ENCODE measurements at places on chromosomes 4 and X. TPM values are rescaled to one million over a fixed set of nuclear protein-coding genes. Genes with fewer than 3 reads are reported as not detected.
A peak's percentile ranks its signal among the peaks of the same experiment; 100 is the strongest.

Gene GAGE12E
- total RNA-seq: not detected

Gene SPIN2A
- 0.81 TPM for total RNA-seq

Gene MND1
- total RNA-seq: 50.0 TPM

Gene HELT
- total RNA-seq: not detected

Gene SLC6A8
- 2.5 TPM for total RNA-seq

Gene PNMA5
- not detected for total RNA-seq

Gene SMIM20
- total RNA-seq: 21.3 TPM

Gene PITX2
- not detected for total RNA-seq

Gene PDLIM3
- total RNA-seq: not detected

Gene MMRN1
- not detected for total RNA-seq

DNA sequence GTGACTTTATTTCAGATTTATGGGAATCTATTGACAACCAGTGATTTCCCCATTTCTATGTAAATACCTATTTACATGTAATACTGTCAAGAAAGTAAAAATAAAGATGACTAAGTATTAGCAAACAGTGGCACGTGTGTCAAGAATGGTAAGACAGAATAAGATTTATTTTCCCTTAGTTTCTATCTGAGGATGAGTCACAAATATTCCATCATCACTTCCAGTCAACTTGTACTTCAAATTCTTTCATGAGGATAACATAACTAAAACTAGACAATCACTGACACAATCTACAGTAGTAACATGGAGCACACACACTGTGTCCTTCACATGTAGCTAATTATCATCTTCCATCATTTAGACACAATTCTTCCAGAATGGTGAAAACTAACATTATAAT is 625.3 kb upstream of the PCDH7 start:
- DNase-seq: no peak

GRCh38 chr4:73895201-73896175 is 26.3 kb downstream of the CXCL1 start:
- DNase-seq: no peak

DNA sequence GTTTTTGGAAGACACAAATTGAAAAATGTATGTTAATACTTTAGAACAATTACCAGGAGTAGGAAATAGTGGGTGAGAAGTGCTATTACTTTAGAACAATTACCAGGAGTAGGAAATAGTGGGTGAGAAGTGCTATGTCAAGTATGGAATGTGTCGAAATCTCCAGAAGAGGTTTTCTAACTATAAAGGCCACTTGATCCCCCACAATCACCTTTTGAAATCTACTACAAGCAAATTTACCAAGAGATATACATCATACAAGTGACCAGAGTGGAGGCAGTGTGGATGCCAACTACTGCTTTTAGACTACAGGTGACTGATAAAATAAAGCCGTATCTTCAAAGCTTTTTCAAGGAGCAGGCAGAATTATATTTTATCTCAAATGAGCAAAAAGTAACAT is 43.1 kb downstream of the MAB21L2 start:
- DNase-seq: no peak

DNA sequence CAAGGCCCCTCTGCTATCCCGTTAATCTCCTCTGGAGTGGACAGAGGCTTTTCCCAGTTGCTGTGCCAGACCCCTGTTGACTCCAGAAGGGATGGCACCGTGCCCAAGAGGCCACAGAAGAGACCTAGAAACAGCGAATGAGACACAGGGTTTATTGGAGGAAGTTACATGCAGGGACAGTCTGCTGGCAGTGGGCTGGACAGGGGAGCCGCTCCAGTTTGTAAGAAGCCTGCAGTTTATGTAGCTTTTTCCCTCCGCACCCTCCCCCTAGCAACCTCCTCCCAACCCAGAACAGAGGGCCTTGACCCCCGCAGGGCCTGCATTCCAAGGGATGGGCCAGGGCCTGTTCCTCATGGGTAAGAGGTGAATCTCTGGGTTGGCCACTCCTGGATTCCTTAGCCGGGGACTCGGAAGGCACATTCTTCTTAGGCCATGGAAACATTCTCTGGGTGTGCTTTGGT is 216.8 kb upstream of the PSAPL1 start:
- no peak for DNase-seq

GRCh38 chrX:38437093-38437492 is 84.7 kb downstream of the OTC start:
- DNase-seq: no peak

DNA sequence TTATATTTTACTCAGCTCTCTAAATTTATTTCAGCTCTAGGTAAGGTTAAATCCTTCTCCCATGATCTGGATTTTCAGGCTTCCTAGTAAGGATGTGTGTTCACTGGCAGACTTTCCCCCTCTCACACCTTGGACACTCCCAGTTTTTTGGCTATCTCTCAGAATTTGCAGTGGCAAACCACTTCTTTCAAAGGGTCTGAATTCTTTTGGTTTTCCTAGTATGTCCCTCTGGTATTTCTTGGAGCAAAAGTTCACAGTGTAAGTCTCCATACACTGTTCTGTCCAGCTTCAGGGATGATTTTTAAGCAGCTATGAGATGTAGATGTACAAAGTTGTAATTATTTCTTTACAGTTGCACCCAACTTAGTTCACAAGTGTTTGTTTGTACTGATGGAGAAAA is 653.8 kb upstream of the GALNT7 start:
- no peak for DNase-seq

- DNase-seq: no peak
Measured at GRCh38 chr4:11546391-11547175, 117.9 kb upstream of the HS3ST1 start.

DNA sequence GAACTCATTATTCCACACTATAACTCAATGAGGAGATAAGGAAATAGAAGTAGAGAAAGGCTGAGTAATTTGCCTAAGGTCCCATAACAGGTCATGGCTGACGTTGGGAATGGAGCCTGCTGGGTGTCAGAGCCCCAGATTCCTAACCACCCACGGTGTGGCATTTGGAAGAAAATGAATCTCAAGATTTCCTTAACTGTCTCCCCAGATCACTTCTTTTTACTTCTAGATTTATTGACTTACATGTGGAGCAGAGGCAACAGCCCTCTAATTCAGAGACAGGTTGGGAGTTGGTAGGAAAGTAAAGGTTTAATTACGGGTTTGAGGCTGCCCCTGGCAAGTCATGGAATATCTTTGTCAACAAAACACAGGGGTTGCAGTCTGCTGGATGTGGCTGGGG is 134.0 kb downstream of the ARHGAP10 start:
- no peak for DNase-seq

DNA sequence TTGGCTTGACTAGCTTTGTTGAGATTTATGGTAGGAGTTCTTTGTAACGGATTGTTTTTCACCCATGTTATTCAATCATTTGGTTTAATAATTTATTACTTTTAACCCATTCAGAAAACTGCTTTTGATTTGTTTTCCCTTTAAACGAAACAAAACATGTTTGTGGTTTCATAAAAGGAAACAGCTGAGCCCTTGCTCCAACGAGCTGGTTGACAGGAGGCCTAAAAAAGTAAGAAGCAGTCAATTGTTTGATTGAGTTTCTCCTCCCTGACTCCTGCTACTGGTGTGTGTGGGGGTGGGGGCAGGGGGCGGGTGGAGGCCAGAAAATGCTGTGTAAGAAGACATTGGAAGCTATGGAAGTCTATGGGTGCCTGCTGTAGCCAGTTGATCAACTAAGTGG is 102.8 kb downstream of the CHRDL1 start:
- DNase-seq: no peak

DNA sequence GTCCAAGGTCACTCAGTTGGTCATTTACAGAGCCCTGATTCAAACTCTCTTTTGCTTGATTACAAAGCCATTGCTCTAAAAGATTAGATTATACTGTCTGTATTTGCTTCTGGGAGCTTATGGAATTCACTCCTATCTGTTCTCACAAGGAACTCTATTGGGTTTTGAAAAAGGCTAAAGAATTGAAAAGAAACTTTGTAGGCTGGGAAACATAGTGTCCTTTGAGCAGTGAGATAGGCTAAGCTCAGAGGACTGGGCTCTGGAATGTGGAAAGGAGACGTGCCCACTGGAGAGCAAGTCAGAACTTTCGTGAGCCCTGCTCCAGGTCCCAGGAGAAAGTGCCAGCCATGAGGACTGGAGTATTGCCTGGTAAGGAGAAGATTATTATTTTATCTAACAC is at the start of gene RTL9:
Gene RTL9, plus strand, starts transcription at position 301 of the 400 bp plus-strand sequence. CDS start 91,770 bp downstream, outside the sequence.
- no peak for DNase-seq

DNA sequence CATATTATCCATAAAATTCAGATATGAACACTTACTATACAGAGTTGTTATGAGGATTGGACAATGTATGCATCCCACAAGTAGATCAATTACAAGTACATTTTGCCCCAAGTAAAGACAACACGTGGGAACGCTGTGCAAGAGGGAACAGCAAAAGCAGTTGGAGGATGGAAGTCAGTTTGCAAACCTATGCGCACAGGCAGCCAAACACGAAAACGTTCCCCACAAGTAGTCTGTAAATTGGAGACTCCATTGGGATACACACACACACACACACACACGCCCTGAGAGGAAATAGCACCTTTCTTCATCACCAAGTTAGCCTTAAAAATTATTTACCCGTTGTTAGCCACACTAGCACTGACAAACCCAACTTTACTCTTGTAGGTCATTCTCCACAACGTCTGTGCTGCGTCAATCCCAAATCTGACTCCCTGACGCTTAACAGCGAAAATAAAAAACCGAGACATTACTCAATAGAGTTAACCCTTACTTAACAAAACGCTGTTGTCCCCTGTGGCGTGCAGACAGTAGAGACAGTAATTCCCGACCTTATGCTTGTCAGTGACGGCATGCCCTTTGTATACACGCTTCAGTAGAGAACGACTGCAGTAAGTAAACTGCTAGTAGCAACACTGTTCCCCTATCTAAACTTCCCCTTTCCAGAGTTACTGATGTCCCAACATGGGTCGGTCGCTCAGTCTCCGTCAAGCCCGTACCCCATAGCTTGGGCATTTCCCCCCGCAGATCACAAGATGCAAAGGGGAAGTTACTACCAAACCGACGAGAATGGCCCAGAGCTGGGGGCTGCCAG is 730 bp downstream of the MANBA start:
- DNase-seq: peak; percentile 58

GRCh38 chrX:132748909-132749308 is 209.5 kb downstream of the HS6ST2 start:
- no peak for DNase-seq

GRCh38 chrX:44945736-44946135 is 72.7 kb downstream of the KDM6A start:
- peak; percentile 13 for DNase-seq

DNA sequence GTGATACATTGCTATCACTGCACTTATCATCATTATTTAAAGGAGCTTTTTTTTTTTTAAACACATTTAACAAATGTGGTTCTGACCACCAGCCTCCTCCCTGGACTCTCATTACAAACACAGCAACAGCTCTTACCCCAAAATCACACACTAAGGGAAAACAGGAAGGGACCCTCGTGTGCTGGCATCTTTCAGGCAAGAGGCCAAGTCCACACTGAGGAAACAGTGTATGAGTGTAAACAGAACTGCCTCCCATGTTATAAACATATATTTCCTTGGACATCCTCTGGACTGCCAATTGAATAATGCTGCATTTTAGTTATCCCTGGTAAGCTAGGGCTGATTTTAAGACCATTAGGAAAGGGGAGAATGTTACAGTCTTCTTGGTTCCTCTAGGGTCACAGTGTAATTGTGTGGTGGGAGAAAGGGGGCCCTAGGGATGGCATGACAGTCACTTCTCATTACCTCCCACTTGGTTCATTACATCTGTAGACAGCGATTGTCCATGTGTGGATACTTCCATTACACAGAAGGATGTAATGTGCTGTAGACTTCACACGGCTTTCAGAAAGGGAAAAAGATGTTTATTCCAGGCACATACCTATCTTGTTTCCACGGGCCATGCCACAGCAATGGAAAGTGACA is 244.6 kb upstream of the TET2 start:
- DNase-seq: no peak

GRCh38 chrX:112672788-112673560 is 6.8 kb downstream of the LHFPL1 start:
- DNase-seq: no peak

- no peak for DNase-seq
Measured at GRCh38 chr4:30068234-30068633, 651.9 kb upstream of the PCDH7 start.

- DNase-seq: no peak
Measured at GRCh38 chrX:86016139-86016538, 31.2 kb downstream of the CHM start.

DNA sequence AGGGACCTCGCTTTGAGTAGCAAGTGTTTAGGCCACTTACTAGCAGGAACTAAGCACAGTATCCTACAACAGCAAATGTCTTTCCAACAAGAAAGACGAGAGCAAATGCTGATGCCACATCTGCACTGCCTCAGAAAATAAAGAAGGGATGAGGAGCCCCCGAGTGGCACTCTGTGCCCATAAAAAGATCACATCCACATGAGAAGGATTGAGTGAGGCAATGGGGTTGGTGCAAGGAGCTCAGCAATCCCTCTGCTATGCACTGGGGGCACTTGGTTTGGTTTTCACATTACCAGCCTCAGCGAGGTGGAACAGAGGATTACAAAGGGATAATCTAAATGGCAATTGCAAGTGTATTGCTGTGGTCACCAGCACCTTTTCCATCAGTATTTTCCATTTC is 252.8 kb upstream of the SLC7A11 start:
- no peak for DNase-seq

- no peak for DNase-seq
Measured at GRCh38 chr4:137253949-137254348, 278.3 kb downstream of the PCDH18 start.

DNA sequence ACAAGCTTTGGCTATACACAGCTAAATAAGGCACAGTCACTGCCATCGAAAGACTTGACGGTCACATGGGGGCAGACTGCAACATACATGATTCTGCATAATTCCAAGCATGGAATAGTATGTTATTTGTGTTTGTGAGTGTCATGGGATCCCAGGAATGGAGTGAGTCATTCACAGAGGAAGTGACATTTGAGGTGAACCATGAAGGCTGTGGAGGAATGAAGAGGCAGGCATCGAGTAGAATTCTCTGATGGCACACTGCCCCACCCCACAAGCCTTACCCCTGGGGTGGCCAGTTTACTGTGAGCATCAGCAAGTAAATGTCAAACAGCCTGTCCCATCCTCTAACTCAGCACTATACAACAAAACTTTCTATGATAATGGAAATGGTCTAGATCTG is 619.7 kb downstream of the MID1IP1 start:
- DNase-seq: no peak

DNA sequence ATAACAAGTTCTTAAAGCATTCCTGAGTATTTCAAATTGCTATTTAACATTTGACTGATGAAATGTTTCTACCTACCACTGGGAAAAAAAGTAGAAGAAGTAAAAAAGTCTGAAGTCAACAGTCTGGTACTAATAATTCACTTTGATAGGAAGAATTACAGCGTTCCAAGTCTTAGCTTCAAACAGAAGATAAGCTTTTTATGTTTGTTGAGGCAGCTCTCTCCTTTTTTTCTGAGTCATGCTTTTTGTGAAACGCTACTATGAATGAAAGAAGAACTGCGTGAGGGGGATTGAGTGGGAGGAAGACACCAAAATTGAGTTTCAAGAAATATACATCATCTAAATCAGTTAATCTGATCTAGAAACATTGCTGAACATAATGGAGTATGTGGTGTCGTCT is 13.0 kb upstream of the KDR start:
- no peak for DNase-seq

- no peak for DNase-seq
Measured at GRCh38 chr4:48841045-48841827, 10.3 kb downstream of the OCIAD1 start.

Measured in activated CD8-positive, alpha-beta T cell treated with anti-CD3 and anti-CD28 coated beads for 36 hours (primary cell).